ENCODE measurements at places on chromosomes 7 and 10.

DNA sequence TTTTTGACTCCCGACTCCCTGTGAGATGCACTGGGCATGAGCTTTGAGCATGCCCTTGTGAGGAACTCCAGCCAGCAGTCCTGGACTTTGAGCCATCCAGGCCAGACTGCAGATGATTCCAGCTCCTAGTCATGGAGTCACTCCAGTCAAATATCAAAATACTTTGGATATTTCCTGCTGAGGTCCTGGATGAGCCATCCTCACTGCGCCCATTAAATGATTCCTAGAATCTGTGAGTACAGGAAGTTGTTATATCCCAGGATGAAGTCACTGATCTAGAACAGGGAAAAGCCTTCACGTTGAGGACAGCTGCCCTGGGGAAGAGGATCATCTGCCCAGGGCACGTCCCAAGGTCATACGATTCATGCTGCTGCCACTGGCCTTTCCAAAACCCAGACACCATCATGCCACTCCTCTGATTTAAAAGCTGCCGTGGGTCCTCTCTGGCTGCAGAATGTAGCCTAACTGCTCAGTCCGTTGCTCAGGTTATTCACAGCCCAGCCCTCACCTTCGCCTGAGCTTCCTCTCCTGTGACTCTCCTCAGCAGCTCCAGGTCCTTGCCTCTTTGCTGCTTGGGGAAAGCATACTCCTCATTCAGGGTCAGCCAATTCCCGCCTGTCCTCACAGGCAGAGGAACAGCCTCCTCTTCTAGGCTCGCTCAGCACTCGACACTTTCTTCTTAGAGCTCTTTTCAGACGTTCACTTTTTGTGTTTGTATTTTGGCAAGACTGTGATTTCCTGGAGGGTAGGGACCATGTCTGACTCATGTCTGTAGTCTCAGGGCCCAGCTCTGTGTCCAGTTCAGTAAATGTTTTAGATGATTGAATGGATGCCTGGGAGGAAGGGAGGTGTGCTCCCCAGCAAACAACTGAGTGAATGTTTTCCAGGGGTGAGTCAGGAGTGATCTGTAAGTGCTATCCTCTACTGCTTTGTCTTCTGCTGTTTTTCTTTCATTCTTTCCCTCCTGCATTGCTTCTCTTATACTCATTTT is 157.8 kb downstream of the SNX10 start:
- DNase-seq: no peak

GRCh38 chr10:28293236-28294168 is 9.4 kb downstream of the MPP7 start:
- DNase-seq: no peak

GRCh38 chr10:104209575-104210198 is 22.5 kb downstream of the CFAP43 start:
- DNase-seq: peak; percentile 10

- no peak for DNase-seq
Measured at GRCh38 chr10:6283655-6284054, 80.9 kb downstream of the PFKFB3 start.

DNA sequence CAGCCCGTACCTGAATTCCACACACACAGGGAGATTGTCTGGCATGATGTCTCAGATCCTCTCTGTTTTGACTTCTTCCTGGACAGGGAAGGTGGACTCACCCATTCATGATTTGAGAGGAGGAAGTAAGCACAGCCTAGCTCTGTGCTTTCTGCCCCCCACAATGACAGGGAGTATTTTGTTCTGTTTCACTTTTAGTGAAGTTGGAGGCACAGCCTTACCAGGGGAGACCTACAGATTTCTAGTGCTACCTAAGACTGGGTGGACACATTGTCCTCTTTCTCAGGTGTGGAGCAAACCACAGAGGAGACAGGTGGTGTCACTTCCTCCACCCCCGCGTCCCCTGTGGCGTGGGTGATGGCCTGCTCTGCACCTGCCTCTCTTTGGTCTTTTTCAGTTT is 408.6 kb upstream of the PFKP start:
- no peak for DNase-seq

DNA sequence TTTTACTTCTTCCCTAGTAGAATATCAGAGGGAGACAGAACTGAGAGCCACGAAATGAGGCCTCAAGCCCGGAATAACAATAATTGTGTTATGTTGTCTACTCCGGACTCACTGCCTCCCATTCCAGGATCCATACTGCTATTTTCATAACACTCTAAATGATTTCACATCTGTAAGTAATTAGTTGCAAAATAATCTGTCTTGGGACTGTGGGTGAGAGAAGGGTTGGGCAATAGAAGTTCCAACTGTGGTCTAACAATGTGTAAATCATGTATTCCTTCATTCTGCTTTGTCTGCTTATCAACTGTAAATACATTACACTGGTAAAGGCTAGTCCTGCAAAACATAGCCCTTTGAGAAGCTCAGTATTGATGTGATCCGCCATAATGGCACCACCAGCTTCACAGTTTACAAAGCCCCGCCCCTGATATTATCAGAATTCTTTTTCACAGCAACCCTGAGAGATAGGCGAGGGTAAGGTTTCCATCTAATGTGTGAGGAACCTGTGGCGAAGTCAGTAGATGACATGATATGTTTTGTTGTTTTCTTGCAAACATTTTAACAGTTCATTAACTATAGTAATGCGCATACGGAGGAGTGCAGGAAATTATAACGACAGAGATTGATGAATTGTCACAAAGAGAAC is 265.7 kb upstream of the BMPER start:
- DNase-seq: no peak

DNA sequence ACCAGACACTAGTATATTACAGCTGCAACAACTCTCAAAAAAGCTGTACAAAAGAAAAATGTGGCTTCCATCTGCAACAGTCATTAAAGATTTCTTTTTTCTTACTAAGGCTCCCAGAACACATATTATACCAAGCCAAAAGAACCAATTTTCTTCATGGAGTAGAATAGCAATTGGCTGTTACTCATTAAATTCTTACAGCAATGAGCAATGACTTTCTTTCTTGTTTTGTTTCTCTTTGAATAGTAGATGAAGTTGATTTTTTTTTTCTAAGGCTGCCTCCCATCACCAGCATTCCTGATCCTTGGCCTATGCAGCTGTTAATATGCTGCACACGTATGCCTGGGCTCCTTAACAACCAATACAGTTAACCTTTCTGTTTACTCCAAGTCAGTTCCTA is 36.6 kb upstream of the SPOCK2 start:
- peak; percentile 11 for DNase-seq

DNA sequence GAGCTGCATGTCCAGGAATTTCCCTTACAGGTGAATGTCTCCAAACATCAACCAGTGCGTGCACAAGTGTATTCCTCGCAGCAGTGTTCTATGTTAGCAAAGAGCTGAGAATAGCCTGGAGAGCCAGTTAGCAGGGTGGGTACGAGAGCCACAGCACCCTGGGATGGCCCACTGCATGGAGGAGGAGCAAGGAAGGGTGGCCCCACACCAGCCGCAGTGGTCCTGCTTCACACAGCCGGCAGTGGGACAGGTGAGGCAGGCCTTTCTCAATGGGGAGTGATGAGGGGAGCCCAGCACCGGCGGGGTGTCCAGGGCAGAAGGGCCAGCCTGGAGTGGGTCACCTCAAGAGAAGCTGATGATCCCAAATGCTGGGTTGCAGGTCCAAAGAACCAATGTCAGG is 240.7 kb downstream of the TCERG1L start:
- DNase-seq: no peak

GRCh38 chr10:19979628-19980027 is 163.4 kb downstream of the PLXDC2 start:
- no peak for DNase-seq

DNA sequence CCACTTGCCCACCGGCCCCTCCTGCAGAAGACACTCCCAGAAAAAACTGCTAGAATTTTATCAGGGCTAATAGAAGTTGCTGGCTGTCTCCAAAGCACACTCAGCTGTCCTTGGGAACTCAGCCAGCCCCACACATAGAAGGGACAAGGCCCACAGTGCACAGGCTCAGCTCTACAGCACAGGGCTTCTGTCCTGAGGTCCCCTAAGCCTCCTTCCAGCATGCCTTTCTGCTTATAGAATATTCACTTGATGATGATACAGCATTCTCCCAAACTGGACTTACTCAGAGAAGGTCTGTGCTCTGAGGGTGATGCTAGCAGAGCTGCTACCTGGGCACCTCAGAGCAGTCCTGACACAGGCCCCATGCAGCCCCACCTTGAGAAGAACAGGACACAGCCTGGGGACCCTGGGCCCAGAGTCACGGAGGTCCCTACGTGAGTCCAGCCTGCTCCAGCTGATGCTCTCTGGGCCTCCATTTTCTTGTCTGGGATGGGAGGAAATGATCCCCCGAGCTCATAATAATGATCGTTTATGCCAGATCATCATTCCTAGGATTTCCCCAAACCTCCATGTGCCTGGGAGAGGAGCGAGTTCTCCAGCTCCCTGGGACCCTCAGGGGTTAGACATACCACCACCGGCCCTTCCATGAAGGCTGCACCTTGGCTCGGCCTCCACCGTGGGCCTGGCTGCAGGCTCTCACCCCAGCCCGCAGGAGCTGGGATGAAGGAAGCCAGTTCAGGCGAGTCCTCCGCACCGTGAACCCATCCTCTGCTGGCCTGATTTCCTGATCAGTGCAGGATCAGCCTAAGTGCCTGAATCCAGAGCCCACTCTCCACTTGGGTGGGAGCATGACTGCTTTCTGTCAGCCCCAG is 145.6 kb downstream of the ZNF248 start:
- no peak for DNase-seq

DNA sequence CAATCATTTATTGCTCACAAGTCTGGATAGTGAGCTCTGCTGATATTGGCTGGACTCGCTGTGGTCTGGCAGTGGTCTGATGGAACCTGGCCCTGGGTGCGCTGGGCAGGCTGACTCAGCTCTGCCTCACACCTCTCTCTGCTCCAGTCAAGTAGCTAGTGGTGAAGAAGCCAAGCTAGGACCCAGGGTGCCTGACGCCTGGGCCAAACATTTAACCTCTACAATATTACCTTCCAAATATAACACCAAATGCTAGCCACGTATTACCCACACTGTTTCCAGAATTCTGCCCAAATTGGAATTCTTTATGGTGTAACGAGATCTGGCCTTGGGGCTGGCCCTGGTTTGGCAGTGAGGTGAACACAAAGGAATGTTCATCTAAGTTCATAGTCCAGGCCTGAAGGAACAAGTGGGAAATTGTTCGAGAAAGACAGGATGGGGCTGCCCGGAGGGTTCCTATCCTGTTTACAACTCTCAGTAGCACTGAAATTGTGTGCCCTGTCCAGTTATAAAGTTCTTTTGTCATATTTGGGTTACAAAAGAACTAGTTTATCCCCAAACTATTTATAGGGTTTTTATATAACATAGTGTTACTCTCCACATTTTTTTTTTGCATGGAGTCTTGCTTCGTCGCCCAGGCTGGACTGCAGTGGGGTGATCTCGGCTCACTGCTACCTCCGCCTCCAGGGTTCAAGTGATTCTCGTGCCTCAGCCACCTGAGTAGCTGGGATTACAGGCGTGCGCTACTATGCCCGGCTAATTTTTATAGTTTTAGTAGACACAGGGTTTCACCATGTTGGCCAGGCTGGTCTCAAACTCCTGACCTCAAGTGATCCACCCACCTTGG is 16.3 kb downstream of the OR2AE1 start:
- peak; percentile 46 for DNase-seq

GRCh38 chr7:26376175-26376917 is 84.7 kb downstream of the SNX10 start:
- no peak for DNase-seq

GRCh38 chr7:94095316-94096009 is 91.3 kb upstream of the BET1 start:
- DNase-seq: no peak

- peak; percentile 50 for DNase-seq
Measured at GRCh38 chr10:58818900-58819299, 306.2 kb downstream of the BICC1 start.

DNA sequence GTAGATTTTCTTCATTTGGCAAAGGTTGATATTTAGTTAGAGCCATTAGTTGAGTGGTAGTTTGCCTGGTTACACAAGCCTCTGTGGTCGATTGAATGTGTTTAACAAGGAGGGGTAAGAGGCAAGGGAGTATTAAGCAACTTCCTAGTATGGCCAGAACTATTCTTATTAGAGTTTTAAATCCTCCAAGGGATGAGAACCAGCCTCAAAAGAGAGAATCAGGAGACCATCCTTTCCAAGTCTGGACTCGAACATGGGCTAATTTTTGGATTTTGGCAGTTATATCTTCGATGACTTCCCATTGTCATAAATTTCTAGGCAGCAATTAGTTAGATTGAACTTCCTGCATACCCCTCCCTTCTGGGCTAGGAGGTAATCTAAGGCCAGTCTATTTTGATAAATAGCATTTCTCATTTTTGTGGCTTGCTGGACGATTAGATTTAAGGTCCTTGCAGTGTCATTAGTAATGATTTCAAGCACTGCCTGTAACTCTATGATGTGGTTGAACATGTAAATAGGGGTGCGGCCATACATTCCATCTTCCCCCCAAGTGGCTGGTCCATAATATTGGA is 219.5 kb upstream of the KCND2 start:
- peak; percentile 64 for DNase-seq
